DMS 273 treated with DMSO at 0.1 percent for 48 hours (cell line): ENCODE measurements at places on chromosomes 12 and 14.

- DNase-seq = no peak
Measured at GRCh38 chr12:79685068-79685467, 5.7 kb downstream of the PAWR start.

GRCh38 chr12:14442221-14442881 lies 76.9 kb downstream of the ATF7IP start:
- no peak for DNase-seq

DNA sequence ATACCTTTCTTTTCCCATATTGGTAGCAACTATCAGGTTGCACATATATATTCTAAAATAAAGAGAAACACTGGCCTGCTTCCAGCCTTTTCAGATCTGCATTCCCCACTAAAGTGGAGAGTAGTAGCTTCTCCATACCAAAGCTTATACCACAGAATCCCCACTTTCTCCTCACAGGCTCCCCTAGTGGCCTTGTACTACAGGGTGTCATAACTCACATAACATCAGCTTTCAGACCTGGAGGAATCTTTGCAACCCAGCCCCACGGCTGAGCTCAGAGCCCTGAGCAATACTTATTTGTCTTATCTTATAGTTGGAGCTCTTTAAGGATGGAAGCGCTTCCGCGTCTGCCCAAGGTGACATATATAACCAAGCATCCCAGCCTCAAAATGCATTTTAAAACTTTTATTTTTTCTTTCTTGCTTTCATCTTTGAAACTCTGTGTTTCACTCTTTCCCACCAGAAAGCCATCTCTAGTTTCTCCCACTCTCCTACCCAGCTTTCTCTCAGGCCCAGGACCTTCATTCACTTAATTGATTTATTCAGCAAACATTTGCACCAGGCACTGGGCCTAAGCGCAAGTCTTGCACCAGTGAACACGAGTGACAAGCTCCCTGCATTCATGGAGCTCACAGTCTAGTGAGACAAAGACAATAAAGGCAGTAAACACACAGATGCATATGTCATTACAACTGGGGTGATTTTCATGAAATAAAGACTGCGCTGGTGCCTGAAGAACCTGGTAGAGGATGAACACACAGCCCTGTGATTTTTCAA lies 254.7 kb downstream of the IPO8 start:
- DNase-seq = peak; percentile 19

DNA sequence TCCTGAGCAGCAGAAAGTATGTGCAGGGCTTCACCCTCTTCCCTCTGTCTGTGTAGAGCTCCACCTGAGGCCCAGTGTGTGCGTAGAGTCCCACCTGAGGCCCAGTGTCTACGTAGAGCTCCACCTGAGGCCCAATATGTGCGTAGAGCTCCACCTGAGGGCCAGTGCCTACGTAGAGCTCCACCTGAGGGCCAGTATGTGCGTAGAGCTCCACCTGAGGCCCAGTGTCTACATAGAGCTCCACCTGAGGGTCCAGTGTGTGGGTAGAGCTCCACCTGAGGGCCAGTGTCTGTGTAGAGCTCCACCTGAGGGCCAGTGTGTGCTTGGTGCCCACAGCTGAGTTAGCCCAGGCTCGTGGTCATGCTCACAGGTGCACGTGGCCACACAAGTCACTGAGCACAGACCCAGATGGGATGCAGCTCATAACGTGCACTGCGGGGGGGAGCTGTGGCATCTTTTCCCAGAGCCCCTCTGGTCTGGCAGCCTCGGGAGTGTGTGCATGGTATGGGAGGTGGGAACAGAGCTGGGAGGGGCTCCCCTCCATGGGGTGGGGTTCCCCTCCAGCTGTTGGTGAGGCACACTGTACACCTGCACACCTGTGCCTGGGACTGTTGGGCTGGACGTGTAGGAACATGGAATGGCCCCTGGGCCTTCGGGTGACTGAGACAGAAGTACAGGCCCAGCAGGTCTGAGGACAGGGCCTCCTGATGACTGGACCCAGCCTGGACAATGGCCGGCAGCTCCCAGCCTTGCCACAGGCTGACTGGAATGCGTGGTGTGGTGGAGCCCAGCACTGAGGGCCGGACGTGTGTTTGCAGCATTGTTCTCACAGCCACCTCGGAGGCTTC lies 20.1 kb downstream of the PACS2 start:
- no peak for DNase-seq

- DNase-seq = no peak
Measured at GRCh38 chr14:72625689-72626088, 268.2 kb downstream of the DPF3 start.

DNA sequence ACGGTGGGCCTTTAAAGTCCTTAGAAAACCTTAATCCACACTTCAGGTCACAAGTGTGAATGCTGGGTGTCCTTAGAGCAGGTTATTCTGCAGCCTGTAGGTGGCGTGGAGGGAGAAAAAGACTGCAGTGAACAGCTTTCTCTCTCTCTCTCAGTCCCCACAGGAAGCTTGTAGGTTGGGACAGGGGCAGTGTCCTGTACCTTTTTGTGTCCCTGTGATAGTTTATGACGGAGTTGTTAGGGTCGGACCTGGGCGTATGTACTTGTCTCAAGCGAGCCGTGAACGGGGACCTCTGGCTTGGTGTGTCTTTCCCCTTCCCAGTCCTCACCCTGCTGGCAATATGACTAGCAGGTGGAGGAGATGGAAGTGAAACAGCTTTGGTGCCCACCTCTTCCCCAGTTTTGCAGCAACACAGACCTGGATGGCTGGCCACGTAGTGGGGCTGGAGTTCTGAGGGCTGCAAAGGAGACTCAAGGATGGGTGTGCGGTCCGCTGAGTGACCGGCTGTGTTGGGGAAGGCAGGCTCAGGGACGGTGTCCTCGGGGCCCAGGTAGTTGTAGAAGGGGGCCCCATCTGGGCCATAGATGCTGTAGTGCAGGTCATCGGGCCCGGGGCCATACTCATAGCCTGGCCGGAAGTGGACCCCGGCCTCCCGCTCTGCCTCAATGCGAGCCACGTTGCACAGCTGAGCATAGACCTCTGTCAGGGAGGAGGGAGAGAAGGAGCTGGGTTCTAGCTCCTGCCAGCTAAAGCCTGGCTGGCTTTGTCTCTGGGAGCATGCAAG lies 8.9 kb downstream of the ISCA2 start:
- no peak for DNase-seq

DNA sequence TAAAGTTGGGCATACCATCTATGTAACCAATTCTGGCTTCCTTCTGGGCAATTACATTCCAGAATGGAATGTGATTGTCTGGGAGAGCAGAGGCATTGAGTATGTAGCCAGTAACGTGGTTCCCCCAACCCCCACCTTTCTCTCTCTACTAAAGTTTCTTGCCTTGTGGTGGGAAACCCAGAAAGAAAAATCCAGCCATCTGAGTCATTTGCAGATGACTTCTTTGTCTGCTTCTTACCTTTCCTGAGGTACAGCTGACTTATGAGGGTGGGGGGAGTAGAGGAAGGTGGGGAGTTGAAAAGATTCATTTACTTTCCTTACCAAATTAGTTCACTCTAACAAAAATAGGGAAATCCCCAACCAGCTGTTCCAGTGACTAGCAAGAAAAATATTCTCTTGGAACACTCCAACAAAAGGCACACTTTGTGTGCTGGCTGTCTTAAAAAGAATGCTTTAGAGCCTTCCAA lies 112.1 kb upstream of the FRMD6 start:
- no peak for DNase-seq

DNA sequence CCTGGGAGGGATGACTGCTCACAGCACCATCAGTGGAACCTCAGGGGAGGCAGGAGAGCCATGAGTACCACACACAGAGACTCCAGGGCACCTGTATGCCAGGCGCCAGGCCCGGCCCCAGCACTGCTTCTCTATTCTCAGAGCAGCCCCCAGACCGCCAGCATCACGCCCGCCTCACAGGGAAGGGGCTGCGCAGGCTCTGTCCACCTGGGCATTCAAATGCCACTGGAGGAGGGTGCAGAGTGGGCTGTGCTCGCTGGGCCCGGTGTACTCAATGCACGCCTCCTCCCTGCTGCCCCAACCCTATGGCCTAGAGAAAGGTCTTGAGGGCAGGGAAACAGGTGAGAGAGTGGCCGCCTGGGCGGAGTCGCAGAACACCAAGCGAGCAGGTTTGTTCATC lies 43.6 kb downstream of the CCDC85C start:
- no peak for DNase-seq

DNA sequence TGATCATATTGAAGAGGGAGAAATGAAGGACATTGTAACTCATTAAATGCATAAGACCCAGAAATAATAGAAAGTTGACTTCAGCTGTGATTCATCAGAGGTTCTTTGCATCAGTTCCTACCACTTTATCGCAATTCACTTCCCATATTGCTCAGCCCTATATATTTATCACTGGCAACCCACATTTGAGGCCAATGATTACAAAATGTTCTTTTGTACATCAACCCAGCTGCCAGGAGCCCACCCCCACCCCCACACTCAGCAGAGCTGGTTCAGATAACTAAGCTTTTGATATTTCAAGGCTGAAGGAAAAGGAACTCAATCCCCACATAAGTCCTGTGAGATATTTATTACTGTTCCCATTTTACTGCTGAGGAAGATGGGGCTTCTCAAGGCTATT lies 51.2 kb upstream of the TMPO start:
- no peak for DNase-seq

DNA sequence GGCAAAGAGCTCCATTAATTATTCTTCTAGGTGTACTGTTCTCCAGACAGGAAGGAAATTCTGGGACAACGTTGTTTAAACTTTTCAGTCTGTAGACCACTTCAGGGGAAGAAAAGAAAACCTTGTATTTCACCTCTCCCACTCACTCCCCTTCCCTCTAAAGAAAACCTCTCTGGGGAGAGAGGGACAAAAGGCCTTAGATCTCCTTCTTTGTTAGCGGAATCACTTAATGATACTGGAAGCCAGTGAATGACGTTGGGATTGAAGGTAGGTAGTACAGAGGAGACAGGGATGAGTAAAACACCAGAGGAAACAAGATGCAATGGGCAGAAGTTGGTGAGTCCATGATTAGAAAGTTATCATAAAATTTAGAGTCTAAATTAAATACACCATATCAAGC lies 38.7 kb upstream of the SGPP1 start:
- DNase-seq = no peak
